Renal cortical epithelial cell (primary cell): ENCODE measurements at places on chromosomes 2 and 18.

DNA sequence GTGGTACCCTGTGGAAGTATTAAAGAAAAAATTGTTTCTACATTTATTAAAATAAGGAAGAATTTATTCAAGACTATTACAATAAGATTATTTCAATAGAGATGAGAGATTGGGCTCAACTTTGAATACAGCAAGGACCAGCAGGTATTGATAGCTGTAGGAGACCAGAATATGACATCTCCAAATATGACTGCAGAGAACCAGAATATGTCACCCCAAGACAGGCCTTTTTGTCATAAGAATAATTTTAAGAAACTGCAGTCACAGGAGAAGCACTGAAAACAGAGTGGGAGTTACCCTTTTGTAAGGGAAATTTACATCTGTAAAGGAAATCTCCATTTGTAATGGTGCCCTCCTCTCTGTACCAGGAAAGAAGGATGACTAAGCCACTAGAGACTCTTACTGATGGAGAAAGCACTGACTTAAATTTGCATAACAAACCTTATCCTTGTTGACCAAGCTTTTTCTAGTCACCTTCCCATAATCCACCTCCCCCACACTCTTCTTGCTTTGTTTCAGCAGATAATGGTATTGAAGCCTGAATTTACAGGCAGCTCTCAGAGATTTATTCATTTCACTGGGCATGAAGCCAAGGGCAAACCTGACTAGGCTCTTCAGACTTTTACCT lies 145.1 kb upstream of the RMP24 start:
- DNase-seq = no peak

DNA sequence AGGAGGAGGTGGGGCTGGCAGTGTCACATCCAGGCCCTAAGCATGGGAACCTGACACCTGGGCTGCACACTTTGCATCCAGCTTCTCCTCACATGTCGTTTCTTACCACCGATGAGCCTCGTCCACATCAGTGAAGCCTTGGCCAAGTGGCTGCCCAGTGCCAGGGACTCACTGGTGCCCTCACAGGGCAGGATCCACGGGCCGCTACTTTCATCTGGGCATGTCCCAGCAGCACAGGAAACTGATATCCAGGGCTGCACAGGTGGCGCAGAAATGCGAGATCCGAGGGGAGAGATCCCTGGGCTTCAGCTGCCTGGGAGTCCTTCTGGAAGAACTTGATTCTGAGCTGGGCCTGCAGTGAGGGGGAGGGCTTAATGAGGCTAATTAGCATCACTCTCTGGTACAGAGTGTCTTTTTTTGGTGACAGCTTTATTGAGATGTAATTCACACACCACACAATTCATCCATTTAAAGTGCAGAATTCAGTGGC lies 291.6 kb upstream of the HDAC4 start:
- DNase-seq = no peak

DNA sequence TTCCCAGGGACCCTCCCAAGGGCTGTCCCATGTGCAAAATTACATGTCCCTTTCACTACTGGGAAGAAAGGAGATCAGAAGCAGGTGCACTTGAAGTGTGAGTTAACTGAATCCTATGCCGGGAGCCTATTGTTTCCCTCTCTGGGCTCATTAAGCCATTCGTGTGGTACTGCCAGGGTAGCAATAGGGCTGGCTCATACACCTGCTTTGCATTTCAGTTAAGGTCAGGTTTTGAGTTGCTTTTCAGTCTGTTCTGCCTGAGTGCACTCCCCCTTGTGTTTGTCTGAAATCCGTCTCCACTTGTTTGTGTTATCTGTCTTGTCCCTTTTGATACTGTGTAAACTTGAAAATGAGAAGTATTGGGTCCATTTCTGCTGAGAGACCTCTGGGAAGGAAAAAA lies 1232.6 kb upstream of the NRXN1 start:
- DNase-seq = peak; percentile 2

DNA sequence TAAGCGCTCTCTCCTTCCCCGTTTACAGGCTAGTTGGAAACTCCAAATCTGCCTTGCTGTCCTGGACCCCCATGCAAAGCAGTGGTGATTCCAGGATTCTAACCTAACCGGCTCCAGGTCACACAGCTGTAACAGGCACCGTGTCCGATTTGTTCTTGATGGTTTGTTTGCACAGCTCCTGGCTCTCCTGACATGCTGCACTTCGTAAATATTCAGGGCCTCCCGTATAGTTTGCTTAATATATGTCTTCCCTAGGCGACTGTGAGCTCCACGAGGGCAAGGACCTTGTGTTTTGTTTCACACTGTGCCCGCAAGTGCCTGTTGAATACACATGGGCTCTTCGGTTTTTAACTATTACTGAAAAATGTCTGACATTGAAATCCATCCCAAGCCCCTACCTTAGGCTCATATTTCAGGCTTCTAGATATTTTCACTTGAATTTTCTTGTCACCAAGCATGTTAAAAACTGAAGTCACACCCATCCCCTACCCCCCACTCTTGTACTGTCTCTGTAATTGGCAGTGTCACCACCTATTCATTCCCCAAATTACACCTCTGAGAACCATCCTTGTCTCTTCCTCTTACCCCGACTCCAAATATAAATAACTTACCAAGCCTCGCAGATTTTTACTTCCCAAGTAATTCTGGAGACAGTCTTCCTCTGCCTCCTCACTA lies 1.0 kb upstream of the PUM2 start:
- no peak for DNase-seq

GRCh38 chr2:100021791-100022340 lies 120.5 kb downstream of the AFF3 start:
- DNase-seq = no peak

DNA sequence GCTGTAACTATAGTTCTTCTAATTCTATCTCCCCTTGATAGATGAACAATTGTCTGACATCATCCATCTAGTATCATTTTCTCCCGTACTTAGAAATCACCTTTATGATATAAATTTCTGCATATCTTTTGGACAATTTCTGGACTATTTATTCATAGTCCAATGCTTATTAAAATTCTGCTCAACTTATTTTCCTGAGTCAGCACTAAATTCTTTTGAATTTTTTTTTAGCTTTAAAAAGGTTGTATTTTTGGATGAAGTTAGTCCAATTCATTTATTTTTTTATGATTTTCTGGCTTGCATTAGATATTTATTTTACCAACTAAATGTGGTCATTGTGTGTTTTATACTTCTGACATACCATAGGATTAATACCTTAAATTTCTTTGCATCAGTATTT lies 538.5 kb upstream of the DCC start:
- no peak for DNase-seq

GRCh38 chr2:163266772-163267171 lies 428.2 kb upstream of the KCNH7 start:
- DNase-seq = peak; percentile 63

GRCh38 chr2:237503201-237503600 lies 16.1 kb downstream of the MLPH start:
- DNase-seq = no peak

DNA sequence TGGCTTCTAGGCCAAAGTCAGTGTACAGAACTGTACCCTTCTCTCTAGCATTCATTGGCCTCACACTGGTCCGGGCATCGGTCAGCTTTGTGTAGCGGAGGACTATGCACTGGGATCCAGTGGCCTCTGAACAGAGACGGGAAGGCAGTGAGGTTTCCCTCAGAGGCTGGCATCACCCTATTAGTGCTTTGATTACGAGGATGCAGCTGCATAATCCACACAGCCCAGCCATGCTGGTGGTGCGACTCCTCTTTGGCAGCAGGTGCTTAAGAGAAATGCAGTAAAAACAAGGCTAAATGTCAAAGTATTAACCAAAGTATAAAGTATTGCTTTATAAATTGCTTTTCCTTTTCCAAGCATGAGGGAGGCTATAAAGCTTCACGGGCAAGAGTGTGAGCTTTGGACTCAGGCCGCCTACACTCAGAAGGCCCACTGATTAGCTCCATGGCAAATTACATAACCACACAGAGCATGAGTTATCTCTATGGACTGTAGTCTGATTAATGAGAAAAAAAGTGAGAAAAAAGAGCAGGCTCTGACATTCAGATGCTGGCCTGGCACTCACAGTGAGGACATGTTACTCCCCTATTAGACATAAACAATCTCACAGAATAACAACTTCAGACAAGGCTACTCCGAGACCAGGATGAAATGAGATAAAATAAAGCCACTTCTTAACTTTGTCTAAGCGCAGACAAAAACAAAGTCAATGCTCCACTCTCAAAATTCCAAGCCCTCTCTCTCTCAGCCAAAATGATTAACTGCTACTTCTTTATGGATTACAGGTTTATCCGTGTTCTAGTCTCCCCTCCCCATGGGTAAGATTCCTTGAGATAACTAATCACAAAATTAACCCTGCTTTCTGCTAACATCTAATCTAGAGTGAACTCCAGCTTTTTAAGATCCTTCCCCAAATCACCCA lies 6.4 kb upstream of the CRYGC start:
- DNase-seq = peak; percentile 28
